ENCODE measurements at places on chromosomes 4 and X.

- DNase-seq, result no peak
Measured at GRCh38 chr4:41148931-41149330, 65.4 kb downstream of the APBB2 start.

DNA sequence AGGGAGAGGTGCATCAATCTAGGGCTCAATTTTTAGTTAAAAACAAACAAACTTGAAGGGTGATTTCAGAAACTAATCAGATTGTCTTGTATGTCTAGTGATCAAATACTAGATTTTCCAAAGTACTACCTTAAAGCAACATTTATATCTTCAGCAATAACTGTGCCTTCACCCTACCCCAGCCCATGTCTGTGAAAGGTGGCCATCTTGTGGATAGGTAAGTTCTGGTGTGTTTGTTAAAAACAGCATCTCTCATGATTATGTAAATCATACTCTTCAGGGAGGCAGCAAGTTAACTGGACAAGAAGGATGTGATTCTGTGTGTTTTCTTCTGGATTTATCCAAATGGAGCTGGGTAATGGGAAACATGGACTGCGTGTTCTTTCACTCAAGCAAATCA is 81.4 kb upstream of the ACSL1 start:
- no peak for DNase-seq

DNA sequence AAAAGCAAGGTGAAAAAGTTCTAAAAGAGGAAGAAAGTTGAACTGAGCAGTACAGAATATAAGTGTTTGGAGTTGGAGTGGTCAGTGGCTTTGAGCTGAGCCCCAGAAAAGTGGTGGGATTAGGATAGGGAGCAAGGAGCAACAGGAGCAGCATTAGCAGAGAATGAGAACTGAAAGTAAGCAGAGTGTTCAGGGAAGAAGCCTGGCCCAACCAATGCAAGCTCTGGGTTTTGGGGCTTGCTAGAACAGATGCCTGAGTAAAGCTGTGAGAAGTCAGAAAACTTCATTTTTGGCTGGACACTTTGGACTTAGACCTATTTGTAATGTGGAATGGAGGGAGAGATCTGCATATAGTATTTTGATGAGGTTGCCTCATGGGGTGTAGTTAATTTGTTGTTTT is 17.8 kb downstream of the JADE1 start:
- no peak for DNase-seq

DNA sequence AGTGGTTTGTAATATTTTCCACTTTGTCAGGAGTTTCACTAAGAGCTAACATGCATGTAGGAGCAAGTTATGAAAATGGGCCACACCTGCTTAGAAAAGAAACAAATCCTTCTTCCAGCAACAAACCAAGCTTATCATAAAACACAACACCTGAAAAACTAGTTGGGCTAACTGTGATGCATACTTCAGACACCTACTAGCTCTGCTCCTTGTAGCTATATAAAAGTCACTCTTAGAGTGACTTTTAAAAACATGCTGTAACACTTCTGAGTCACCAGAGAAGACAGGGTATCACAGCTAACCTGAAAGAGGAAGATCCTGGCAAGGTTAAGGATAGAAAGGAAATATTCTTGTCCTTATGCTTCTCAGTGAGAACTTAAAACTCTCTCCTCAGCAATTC is 3.6 kb upstream of the SLAIN2 start:
- DNase-seq, result no peak

DNA sequence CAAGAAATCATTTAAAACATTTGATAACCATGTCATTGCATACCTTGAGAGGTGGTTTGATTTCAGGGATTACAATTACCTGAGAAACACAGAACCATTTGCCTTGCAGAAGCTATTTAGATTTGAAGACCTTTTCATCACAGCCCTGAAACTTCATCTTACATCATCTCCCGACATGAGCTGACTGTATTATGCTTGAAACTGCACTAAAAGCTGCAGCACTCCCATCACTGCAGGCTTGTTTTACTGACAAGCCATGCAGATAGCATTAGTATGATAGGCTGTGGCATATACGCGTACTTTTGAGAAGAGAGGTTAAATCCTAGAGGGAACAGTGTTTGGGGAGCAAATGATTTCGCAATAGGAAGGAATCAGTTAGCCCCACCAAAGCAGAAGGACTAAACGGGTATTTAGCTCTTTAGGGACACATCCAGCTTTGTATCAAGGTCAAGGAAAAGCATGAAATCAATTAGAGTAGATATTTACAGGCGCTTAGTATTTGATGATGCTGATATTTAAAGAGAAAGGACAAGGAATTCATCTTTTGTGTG is 133.2 kb upstream of the DIAPH2 start:
- no peak for DNase-seq

GRCh38 chrX:30181353-30181752 is 34.0 kb upstream of the MAGEB2 start:
- DNase-seq, result no peak

- DNase-seq, result no peak
Measured at GRCh38 chrX:37302569-37302968, 46.6 kb upstream of the PRRG1 start.

- DNase-seq, result no peak
Measured at GRCh38 chr4:24273136-24273535, 311.2 kb downstream of the DHX15 start.

DNA sequence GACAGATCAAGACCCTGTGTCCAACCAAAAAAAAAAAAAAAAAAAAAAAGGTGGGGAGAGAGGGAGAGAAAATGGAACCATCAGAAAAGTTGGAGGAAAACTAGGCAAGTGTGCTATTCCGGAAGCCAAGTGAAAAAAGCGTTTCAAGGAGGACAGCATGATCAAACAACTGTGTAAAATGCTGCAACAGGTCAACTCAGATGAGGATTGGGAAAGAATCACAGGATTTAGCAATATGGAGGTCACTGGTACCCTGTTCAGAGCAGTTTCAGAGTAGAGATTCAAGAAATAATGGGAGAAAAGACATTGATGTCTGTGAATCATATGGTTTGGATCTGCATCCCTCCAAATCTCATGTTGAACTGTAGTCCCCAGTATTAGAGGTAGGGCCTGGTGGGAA is 47.5 kb downstream of the TIGD4 start:
- DNase-seq, result no peak

DNA sequence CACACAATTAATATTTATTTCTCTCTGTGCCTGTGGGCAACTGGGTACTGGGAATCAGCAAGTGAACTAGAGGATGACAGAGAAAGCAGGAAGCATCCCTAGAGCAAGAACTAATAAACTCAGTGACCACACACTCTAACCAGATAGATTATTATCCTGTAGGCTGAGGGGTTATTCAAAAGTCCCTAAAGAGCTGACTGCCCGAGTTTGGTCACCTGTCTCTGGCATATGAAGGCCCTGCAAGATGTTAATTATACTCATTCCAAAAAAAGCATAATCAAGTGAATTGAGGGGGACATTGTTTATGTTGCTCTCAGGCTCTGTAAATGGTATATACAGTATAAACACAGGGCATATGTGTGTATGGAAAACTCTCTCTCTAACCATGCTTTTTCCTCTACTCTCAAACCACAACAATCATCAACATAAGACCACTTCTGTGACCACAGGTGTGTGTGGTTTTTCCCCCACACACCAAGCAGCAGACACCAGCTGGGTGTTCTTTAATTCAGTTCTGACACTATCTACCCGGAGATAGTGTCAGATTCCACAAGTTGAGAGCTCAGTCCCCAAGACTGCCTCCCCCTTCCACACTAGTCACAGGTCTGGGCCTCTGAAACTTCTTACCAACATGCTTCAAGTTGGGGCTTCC is 6.2 kb upstream of the HPSE start:
- peak; percentile 43 for DNase-seq

GRCh38 chr4:24778464-24779225 is 16.7 kb upstream of the SOD3 start:
- DNase-seq, result no peak

GRCh38 chrX:11778230-11778629 is 20.2 kb downstream of the MSL3 start:
- DNase-seq, result no peak

DNA sequence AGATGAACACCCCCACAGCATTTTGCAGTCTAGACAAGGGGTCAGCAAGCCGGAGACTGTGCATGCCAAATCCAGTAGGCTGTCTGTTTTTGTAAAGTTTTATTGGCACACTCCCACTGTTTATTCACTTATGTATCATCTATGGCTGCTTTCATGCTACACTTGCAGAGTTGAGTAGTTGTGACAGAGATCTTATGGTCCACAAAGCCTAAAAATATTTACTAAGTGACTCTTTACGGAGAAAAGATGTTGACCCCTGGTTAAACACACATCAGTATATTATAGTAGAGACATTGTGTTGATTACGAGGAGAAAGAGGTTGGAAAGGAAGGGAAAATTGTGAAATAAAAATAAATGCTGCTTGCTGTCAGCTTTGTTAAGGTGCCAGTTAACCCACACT is 2.2 kb upstream of the LHFPL1 start:
- DNase-seq, result no peak

DNA sequence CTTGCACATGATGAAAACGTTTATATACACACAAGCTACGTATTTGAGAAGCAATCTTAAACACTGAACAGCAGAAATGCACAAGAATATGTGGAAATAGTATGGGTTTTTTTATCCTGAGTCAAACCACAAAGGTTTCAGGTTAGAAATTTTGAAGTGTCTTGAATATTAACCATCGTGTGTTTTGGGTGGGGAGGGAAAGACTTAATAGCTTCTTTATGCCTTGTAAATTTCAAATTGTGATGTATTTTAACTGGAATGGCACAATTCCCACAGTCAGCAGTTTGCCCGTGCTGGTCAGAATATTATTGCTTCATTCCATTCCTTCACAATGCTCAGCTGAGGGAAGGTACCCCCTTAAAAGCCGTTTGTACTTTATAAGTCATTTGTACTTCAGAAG is 67.4 kb upstream of the WDR1 start:
- DNase-seq, result no peak

GRCh38 chr4:159169404-159170302 is 66.8 kb downstream of the RAPGEF2 start:
- no peak for DNase-seq

DNA sequence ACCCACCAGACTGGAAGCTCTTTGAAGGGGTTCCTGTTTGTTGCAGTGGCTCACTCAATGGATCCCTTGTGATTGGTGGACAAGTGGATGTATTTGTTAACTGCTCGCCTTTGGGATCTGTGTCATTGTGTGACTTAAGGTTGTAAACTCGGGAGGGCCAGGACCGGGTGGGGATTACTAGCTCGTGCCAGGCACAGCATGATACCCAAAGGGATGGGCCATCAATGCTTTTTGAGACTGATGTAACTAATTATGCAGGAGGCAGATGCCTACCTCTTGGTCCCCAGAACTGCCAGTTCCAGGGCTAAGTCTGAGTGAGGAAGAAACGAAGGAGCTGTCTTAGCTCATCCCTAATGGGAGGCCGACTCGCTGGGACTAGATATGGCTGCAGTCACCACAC is 27.7 kb downstream of the UTP14A start:
- no peak for DNase-seq

DNA sequence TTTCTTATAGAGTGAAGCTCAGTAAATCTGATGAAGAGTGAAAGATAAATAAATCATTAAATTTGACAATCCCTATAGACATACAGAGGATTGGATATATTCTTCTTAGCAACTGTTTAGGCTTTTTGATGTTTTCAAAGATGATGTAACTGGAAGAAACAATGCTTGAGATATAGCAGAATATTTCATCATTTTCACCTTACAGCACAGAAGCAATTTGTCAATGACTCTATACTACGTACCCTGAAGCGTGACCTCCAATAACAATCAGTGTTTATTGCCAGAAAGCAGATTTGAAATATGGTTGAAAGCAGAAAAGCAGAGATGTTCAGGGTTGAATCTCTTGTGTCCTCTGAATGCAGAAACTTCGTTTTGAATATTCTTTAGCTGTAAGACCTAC is 228.4 kb downstream of the DTHD1 start:
- DNase-seq, result no peak

- DNase-seq, result no peak
Measured at GRCh38 chr4:119313237-119313636, 8.7 kb downstream of the FABP2 start.

DNA sequence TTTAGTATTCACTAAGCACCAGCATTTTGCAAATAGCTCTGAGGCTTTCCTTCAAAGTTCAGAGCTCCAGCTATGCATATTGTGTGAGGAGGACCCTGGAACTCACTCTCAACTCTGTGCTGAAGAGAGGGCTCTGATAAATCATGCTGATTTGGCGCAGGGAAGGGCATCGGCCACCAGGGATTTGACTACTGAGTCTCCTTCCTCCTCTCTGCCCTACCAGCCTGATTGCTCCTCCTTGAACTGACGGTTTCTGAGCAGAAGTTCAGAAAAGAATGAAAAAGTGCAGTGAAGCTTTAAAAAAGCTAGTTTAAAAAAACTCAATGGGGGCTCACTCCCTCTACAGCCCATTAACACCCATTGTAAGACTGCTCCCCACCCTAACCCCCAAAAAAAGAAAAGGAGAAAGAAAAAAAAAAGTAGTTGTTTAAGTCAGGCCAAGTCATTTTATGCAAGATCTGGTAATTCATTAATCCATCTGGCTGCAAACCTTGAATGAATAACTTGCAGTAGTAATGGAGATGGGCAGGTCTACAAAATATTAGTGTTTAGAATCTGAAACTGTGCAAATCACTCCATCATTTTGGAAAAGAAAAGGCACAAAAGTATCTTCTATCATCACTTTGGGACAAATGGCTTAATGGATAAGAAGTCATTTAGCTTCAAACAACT is 13.3 kb downstream of the PPARGC1A start:
- no peak for DNase-seq

DNA sequence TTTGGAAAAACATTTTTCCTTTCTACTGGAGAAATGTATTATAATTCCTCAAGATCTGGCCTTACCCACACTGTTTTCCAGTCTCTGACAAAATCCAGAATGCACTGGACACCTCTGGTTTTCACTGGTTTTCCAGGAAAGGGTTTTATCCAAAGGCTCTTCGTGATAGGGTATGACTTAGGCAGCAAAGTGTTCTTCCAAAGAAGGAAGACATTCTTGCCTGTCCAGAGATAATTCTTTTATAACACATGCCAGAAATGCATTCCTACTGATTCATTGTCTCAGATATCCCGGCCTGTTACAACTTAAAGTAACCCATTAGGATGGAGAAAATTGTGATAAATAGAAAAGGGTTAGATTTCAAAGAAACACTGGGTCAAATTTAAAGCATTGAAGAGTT is 2343.1 kb downstream of the PCDH7 start:
- no peak for DNase-seq

GRCh38 chr4:159273141-159273438 is 170.2 kb downstream of the RAPGEF2 start:
- no peak for DNase-seq

Measured in stimulated activated CD4-positive, alpha-beta T cell treated with anti-CD3 and anti-CD28 coated beads, Interleukin-2, amount 100 ng/mL, for 24 hours (primary cell).